ENCODE measurements at places on chromosomes 13 and 19.

DNA sequence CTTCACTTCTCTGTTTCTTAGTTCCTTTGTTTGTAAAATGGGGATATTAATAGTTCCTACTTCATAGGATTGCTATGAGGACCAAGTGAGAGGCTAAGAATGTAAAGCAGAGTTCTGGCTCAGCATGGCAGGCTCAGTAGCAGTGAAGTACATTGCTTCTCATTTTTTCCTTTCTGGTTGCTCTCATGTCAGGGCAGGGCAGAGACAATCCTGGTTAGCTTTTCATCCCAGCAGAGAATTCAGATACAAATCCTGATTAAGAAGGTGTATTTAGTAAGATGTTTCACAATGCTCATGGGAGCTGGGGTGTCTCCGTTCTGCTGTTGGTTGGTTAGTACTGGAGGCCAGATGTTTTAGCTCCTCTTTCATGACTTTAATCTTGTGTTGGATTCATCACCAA, 42.9 kb downstream of the WASF3 start:
- DNase-seq, result no peak

DNA sequence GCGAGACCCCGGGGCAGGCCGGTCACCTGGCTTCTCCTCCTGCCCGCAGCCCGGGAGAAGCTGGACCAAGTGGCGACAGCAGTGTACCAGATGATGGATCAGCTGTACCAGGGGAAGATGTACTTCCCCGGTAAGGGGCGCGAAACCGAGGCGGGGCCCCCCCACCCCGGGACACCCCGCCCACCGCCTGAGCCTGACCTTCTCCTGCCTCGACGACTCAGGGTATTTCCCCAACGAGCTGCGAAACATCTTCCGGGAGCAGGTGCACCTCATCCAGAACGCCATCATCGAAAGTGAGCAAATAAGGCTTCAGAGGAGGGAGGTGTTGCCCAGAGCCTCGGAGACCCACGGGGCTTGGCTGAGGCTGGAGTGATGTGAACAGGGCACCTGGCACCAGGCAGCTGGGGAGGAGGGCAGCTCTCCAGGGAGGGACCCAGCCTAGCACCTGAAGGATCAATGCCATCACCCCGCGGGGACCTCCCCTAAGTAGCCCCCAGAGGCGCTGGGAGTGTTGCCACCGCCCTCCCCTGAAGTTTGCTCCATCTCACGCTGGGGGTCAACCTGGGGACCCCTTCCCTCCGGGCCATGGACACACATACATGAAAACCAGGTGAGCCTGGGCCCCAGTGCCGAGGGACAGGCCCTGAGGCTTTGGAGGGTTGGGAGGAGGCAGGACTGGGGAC, 629 bp downstream of the IZUMO4 start:
- no peak for DNase-seq

DNA sequence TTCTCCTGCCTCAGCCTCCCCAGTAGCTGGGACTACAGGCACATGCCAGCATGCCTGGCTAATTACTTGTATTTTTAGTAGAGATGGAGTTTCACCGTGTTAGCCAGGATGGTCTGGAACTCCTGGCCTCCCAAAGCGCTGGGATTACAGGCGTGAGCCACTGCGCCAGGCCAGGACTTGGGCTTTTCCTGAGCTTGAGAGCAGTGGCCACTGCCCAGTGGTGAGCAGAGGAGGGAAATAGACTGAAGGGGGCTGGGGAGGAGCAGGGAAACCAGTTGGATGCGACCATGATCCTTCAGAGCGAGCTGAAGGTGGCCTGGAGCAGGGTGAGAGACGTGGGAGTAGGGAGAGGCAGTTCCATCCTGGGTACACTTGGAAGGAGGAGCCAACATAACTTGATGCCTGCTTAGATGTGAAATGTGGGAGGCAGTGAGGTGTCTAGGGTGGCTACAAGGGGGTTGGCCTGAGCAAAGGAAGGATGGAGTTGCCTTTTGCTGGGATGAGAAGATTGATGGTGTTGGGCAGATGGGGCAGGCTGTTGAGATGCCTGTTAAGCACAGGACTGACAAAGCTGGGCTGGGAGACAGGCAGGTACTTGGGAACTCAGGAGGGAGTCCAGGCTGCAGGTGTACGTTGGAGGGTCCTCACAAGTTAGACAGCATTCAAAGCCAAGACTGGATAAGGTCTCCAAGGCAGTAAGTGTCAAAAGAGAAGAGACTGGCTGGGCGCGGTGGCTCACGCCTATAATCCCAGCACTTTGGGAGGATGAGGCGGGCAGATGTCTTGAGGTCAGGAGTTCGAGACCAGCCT, 31.8 kb downstream of the KCTD15 start:
- no peak for DNase-seq

DNA sequence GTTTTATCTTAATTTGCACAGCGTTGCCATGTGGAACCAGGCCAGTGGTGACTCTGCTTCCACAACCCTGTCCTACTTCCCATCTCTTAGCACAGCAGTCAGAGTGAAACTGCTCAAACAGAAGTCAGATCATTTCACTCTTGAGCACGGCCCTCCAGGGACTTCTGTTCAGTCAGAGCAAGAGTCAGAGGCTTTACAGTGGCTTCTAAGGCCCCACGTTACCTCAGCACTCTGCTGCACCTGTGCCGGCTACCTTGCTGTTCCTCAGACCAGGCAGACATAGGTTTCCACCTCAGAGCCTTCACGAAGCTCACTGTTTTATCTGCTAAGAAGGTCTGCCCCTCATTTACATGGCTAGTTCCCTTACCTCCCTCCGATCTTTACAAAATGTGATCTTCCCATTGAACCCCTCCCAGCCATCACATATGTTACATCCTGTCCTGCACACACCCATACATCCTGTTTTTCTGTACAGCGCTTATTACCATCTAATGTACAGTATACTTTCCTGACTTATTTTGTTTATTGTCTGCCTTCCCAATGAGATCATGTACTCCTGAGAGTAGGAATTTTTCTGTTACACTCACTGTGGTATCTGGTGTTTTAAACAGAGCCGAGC, 41.6 kb downstream of the TM9SF2 start:
- no peak for DNase-seq

GRCh38 chr13:48571126-48571913, 38.4 kb upstream of the RCBTB2 start:
- no peak for DNase-seq

DNA sequence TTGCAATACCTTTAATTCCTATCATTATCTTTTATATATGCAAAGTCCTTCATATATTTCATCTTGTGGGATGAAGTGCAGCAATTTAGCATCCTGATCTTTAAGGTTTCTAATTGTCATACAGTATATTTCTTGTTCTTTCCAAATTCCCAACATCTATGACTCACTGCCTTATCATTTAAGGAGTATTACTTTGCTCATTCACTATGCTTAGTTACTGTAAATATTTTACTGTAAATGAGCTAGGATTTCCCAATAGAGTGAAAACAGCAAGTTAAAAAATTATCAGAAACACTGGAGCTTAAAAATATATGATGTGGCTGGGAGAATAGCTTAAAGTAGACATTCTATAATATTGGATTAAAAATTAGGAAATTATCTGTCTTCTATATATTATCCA, 69.9 kb downstream of the SLITRK6 start:
- DNase-seq, result peak; percentile 60

DNA sequence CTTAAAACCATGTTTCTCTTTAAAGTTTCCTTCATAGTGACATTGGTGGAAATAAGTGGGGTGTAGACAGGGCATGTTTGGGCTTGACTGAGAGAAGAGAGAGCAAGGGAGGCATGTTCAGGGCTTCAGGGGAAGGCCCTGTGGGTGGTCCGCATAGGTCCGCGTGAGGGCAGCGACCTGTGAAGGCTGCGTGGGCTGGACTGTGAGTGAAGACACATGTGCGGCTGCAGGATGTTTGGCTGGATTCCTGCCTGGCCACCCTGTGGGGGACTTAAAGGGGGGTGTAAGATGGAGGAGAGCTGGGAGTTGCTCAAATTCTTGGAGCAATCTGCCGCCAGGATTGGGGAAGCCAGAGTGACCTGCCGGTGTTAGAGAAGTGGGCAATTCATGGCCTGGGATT, 23.8 kb upstream of the KLF12 start:
- DNase-seq, result no peak

- no peak for DNase-seq
These were observed 114.8 kb downstream of the KATNAL1 start for GRCh38 chr13:30192320-30193093.

DNA sequence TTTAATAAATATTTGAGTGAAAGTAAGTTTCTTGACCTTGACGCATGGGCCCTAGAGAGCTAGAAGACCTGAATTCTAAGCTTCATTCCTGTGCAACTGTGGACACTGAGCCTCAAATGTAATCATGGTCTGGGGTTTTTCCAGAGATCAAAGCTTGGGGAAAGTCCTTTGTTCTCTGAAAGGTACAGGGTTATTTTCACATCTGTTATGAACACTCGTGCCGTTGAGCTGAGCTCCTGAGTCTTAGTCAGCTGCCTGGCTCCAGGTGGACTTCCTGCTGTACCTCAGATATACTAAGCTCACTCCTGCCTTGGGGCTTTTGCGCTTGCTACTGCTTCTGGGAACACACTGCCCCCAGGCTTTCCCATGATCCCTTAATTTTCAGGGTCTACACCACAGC, 7.5 kb upstream of the ZBTB32 start:
- peak; percentile 18 for DNase-seq

DNA sequence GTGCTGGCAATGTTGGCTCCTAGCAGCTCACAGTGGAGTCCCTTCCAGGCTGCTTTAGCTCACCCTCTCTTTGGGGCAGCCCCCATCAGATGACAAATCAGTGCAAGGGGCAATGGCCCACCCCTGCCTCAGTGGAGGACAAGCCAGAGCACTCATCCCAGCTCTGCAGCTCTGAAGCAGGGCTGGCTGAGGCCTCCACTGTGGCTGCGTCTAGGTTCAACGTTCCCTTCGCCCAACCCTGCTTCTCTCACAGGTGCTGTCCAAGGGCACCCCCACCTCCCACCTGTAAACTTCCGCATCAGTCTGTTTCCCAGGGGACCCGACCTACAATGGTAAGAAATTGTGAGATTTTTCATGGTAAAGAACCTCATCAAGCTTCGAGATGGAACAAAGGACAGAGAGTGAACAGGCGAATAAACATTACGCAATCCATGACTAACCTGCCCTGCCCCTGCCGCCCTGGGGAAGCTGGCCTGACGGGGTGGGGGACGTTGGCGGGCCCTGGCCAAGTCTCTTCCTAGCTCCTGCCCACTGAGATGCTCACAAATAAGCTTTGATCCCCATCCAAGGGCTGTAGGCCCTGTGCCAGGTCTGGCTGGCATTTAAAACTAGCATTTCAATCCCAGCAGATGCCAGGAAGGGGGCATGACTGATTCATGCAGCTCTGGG, 40.5 kb downstream of the DZIP1 start:
- DNase-seq, result no peak

- DNase-seq, result no peak
These were observed 277.0 kb downstream of the ZNF536 start for GRCh38 chr19:30648866-30649862.

GRCh38 chr19:18999896-19000620, 33.3 kb downstream of the SUGP2 start:
- no peak for DNase-seq

DNA sequence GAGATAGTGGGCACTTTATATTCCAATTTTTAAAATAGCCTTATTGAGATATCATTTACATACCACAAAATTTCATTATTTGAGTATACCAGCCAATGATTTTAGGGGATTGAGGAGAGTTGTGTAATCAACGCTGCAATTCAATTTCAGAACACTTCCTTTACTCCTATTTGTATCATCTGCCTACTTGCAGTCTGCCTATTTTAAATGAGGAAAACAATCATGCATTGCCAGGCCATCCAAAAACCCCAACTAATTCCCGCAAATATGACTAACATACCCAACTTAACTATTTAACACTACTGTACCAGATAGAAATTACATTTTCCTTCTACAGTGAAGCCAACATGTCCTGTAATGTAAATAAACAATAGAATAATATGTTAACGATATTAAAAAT, 26.7 kb downstream of the CAB39L start:
- DNase-seq, result no peak

- no peak for DNase-seq
These were observed 19.8 kb upstream of the FBL start for GRCh38 chr19:39865953-39866352.

DNA sequence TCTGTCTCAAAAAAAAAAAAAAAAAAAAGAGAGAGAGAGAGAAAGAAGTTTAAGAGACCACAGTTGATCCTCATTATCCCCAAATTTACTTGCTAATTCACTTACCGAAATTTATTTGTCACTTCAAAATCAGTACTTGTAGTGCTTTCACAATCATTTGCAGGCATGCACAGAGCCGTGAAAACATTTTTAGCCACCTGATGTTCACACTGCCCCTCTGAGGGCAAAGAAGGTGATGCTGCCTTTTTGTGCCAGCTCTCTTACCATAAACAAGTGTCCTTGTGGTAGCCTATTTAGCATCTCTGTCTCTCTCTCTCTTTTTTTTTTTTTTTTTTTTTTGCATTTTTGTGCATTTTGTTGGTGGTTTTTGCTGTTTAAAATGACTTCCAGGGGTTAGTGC, 24.1 kb upstream of the CASP14 start:
- DNase-seq, result no peak

DNA sequence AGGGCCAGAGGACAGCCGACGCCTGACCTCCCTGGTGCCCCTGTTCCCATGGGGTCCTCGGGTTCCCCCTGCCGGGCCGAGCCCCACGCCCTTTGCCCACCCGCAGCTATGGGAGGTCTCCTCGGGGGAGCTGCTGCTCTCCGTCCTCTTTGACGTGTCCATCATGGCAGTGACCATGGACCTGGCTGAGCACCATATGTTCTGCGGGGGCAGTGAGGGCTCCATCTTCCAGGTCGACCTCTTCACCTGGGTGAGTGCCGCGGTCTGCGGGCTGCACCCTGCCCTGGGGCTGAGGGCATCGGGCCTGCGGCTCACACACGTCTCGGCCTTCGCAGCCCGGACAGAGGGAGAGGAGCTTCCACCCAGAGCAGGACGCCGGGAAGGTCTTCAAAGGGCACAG, 6.6 kb downstream of the WDR18 start:
- DNase-seq, result no peak

- DNase-seq, result no peak
These were observed 50.5 kb downstream of the STARD13 start for GRCh38 chr13:33235078-33235477.

GRCh38 chr13:101401196-101401595, 15.1 kb downstream of the NALCN start:
- DNase-seq, result no peak

DNA sequence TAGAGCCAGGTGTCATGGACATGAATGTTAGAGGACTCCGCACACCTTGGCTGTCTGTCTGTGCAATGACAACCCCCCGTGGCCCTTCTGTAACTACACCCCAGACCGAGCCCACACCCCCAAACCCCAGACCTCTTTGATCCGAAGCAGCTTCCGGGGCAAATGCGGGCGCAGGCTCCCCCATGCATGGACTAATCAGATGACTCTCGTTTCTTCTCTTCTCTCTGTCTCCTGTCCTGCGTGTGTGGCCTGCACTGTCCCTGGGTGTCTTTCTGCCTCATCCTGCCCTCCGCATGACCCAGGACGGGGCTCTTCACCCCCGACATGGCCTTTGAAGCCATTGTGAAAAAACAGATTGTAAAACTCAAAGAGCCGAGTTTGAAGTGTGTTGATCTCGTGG, 38.9 kb downstream of the TMED1 start:
- no peak for DNase-seq

GRCh38 chr19:4556597-4557127, 2.8 kb downstream of the SEMA6B start:
- no peak for DNase-seq

GRCh38 chr13:30647824-30648521, 30.3 kb downstream of the USPL1 start:
- no peak for DNase-seq

All from foreskin keratinocyte (primary cell).